COLO829 (cell line): ENCODE measurements at places on chromosomes 5 and 9.

DNA sequence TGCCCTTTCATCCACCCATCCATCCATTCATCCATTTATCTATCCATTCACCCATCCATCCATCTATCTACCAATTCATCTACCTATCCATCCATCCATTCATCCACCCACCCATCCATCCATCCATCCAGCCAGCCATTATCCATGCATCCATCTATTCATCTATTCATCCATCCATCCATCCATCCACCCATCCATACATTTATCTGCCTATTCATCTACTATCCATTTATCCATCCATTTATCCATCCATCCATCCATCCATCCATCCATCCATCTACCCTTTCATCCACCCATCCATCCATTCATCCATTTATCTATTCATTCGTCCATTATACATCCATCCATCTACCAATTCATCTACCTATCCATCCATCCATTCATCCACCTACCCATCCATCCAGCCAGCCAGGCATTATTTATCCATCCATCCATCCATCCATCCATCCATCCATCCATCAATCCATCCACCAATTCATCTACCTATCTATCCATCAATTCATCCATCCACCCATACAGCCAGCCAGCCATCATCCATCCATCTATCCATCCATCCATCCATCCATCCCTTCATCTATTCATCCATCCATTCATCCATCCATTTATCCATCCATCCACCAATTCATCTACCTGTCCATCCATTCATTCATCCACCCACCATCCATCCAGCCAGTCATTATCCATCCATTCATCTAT lies 10.2 kb downstream of the COL27A1 start:
- DNase-seq: no peak

- peak; percentile 68 for DNase-seq
These were observed at the start of gene CLINT1 for GRCh38 chr5:157858527-157859226. Gene CLINT1, minus strand, starts transcription at chr5:157859145. Its CDS starts 175 bp downstream, at chr5:157858970.

- DNase-seq: peak; percentile 14
These were observed 144.3 kb downstream of the ACTBL2 start for GRCh38 chr5:57338068-57338867.

DNA sequence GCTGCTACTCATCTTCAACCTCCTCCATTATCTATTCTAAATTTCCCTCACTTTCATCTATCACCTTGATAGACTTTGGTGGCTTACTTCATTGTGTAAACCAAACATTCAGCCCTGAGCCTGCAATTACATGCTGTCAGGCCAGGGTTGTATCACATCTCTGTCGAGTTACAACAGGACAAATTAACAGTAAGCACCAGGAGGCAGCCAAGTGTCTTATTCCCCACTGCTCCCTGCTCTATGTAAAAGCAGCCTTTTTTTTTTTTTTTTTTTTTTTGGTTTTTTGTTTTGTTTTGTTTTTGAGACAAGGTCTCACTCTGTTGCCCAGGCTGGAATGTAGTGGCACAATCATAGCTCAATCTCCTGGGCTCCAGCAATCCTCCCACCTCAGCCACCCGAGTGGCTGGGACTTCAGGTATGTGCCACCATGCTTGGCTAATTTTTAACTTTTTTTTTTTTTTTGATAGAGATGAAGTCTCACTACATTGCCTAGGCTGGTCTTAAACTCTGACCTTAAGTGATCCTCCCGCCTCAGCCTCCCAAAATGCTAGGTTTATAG lies 15.2 kb upstream of the ZCCHC9 start:
- no peak for DNase-seq

DNA sequence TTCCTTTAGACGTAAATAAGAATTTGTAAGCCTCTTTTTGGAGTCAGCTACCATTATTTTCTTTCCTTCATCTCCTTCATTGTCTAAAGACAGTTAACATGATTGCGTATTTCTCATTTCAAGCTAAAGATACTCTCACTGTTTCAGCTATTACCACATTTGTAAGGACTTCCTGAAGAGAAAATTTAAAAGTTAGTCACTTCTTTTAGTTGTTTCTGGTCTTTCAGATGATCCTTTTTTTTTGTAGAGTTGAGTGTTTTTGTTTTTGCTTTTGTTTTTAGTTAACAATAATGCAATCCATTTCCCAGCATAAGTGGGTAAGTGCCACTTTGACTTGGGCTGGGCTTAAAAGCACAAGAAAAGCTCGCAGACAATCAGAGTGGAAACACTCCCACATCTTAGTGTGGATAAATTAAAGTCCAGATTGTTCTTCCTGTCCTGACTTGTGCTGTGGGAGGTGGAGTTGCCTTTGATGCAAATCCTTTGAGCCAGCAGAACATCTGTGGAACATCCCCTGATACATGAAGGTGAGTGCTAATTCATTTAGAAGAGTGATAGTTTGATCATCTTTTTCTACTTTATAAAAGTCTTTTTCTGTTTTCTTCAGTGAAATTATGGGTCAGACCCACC lies 2.0 kb downstream of the IL31RA start:
- DNase-seq: no peak

DNA sequence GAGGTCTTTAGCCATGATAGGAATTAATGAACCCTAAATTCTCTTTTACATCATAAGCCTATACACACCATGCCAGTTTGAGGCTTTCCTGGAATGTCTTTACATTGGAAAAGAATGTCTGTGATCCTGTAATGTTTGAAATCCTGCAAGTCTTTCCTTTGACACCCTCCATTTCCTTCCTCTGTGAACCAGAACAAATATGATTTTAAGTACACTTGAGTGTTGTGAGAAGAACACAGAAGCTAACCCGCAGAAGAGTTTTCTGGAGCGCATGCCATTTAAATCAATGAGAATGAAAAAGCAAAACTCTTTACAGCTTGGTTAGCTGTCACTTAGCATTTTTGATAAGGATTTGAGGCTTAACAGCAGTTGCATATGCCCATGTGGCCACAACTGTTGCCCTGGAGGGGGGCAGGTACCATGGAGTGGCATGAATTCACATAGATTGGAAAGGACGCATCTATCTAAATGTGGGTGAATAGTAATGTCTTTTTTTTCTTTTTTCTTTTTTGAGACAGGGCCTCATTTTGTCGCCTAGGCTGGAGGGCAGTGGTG lies 372.6 kb downstream of the KDM4C start:
- no peak for DNase-seq

- DNase-seq: no peak
These were observed 24.5 kb downstream of the PRRC2B start for GRCh38 chr9:131418143-131419025.

DNA sequence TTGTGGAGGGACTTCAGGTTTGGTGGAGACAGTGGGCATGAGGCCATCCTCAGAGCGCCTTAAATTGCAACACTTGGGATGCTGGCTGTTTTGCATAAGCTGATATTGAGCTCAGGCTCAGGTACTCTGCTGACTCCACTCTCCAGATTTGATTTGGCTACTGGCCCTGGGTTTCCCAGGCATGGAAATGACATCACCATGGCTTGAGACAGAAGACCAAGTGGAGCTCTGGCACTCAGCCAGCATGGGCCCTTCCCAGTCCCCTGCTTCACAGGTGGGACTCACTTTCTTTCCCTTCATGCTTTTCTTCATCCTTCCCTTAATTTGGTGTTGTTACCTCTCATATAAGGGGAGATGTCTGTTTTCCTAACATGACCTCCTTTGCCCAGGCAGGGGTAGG lies 72.0 kb upstream of the IL12B start:
- no peak for DNase-seq

GRCh38 chr9:34610434-34611206 lies 1.3 kb downstream of the RPP25L start:
- DNase-seq: no peak

GRCh38 chr5:97231025-97231636 lies 48.1 kb upstream of the RIOK2 start:
- peak; percentile 21 for DNase-seq

DNA sequence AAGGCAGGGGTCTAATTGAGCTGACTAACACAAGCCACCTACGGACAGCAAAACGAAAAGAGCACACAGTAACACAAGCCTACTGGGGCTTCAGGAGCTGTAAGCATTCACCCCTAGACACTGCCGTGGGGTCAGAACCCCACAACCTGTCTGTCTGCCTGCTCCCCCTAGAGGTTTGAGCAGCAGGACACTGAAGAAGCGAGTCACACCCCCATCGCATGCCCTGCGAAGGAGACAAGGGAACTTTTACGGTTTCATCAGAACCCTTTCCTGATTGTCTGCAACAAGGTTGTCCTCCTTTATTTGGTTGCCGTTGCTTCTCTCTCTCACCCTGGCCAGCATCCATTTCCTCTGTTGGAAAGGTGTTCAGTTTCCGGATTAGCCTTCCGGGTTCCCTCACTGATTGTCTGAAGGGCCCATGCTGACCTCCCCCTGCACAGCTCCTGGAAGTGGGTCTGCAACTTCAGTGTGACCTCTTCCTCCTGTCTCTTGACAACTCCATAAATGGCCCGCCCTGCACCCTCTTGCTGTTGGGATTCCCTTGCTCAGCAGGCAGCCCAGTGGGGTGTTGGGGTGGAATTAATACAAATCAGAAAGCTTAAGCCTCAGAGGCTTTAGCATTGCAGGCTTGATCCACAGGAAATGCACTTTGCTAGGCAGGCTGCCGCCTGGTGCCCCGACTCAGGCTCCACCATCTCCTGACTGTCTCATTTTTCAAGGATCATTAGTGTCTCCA lies 258.9 kb upstream of the TLE4 start:
- no peak for DNase-seq

- no peak for DNase-seq
These were observed 140.9 kb downstream of the AOPEP start for GRCh38 chr9:94867281-94867841.

- no peak for DNase-seq
These were observed 152.1 kb downstream of the UNC13B start for GRCh38 chr9:35313916-35314315.

DNA sequence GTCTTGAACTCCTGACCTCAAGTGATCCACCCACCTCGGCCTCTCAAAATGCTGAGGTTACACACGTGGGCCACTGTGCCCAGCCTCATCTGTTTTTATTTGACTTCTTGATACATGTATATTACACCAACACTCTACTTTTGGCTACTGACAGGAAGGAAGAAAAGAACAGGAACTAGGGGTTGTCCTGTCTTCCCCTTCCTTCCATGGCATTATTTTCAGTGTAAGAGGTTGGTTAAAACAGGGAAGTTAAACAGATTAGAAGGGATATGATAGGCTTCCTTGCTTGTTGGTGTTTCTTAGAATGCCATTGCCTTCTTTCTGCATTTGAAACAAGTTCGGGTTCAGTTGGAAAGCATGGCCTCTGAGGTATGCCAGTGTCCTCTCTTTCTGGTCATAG lies 312.8 kb downstream of the NDUFS4 start:
- DNase-seq: no peak

GRCh38 chr9:13707612-13708576 lies 428.4 kb upstream of the MPDZ start:
- DNase-seq: no peak

DNA sequence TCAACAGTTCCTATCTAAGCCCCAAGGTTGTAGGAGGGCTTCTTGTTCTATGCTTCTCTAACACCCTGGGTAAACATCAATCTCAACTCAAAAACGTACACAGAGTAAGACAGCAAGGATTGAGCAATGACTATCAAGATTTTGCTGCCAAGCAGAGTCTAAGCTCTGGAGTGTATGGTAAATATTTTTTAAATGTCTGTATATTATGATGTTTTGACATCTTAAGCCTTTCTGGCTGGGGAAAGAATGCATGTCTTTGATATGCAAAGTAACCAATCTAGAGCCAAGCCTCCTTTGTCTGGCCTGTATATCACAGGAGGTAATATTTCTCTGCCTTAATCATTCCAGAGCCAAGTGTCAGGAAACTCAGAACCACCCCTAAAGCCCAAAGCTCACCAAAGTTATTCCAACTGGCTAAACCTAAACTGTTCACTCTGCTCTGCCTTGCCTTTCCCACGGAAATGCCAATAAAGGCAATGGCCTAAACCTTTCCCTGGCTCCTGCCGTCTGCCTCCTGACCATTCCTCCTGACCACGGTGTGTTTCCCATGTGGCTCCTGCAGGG lies 45.2 kb downstream of the YIPF5 start:
- DNase-seq: no peak

DNA sequence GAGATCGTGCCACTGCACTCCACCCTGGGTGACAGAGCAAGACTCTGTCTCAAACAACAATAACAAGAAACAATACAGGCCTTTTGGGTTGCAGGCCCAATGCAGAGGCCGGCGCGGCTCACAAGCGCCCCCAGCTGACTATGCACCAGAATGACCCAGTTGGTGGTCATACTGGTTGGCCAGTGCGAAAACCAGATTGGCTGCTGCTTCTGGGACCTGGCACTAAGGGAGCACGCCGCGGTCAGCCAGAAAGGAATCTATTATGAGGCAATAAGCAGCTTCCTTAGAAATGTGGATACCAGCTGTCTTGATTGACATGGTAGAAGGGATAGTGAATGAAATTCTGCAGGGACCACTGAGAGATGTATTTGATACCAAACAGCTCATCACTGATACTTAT lies 35.0 kb downstream of the RANBP17 start:
- peak; percentile 1 for DNase-seq

DNA sequence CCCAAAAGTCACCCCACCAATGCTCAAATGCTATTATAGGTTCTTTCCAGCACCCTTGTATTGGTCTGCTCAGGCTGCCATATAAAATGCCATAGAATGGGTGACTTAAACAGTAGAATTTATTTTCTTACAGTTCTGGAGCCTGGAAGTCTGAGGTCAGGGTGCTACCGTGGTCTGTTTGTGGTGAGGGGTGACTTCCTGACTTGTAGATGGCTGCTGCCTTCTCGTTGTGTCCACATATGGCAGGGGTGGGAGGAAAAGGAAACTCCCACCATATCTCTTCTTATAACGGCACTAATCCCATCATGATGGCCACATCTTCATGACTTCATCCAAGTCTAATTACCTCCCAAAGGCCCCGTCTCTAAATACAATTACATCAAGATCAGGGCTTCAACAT lies 257.8 kb upstream of the TARS1 start:
- DNase-seq: no peak

- DNase-seq: no peak
These were observed 434.1 kb downstream of the DTWD2 start for GRCh38 chr5:118554241-118554640.

DNA sequence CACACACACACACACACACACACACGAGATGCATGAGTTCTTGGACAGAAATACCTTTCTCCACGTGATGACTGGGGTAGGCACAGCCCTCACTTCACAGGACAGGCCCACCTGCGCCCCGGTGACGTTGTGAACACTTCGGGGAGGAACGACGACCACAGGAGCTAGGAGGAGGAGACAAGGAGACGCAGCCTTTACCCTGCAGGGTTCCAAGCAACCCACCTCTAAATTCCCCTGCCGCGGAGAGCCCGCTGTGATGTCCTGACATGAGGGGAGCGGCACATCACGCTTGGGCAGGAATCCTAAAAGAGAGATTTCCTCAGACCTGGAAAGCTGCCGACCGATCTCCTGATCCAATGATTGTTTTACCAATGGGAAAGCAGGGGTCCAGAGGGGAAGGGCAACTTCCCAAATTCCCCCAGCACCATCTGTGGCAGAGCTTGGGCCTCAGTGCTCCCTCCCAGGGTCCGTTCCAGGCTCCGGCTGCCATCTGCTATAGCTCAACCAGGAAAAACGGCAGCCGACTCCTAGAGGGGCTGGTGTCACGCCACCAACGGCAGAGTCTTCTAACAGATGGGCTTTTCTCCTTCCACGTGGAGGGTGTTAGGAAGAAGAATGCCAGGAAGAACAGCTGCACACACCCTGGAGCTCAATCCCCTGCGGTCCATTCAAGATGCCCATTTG lies 10.1 kb downstream of the IGFBPL1 start:
- DNase-seq: no peak
